HTR-8/SVneo (cell line): ENCODE measurements at places on chromosomes 4 and X.

DNA sequence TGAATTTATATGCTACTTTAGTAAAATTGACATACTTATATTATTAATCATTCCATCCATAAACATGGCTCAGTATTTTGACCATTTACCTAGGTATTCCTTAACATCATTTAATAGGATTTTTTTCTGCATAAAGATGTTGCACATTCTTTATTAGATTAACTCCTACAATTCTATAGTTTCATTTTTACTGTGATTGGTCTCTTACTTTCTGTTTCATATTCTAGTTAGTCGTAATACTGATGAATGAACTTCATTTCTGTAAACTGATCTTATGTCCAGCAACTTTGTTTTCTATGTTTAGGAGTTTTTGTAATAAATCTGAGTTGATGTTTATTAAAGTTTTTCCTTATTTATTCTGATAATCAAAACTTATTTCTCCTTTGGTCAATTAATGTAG is 278.2 kb upstream of the CXXC4 start:
- no peak for DNase-seq

DNA sequence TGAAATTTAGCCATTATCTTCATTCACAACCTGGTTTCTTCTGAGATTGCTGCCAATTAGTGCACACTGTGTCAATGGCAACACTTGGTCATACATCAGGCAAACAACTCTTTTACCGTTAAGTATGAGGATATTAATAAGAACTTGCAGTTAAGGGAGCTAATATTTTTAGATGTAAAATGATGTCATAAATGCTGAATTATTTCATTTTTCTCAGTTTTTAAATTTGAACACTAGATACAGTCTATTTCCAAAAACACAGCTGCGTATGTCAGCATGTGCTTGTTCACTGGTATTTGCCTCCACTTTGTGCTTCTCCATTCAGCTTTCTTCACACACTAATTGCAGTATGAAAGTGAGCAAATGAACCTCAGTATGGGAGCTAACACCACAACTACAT is 1.6 kb downstream of the KLHL13 start:
- no peak for DNase-seq

DNA sequence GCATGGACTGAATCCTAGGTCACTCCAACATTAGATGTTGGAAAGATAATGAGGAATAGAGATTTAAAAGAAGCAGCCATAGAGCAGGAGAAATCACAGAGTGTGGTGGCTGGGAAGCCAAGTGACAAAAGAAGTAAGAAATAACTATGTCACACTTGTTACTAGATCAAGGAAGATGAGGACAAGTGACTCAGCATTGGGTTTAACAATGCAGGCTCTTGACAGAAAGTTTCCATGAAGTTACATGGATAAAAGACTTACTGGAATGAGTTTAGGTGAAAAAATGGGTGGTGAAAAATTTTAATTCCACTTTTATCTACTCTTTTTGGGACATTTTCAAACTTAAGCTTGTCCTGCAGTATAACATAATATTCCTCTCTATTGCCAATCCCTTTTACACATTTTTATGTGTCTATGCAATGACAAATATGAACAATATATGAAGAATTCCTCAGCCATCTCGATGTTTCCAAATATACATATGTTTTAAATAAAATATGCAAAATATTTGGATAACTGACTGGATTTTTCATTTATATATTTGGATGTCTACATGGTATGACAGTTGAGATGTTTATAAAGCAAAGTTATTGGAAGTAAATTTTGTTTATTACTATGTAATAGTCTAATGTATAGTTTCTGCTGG is 462.6 kb downstream of the IL15 start:
- DNase-seq: no peak

- no peak for DNase-seq
These were observed 225.0 kb upstream of the CXXC4 start for GRCh38 chr4:104719539-104720230.

GRCh38 chr4:13990596-13991589 is 363.4 kb upstream of the BOD1L1 start:
- DNase-seq: no peak
